ENCODE measurements at places on chromosomes 11 and 22. TPM values are rescaled to one million over a fixed set of nuclear protein-coding genes. Genes with fewer than 3 reads are reported as not detected.

Gene OR52K2
- not detected for total RNA-seq

DNA sequence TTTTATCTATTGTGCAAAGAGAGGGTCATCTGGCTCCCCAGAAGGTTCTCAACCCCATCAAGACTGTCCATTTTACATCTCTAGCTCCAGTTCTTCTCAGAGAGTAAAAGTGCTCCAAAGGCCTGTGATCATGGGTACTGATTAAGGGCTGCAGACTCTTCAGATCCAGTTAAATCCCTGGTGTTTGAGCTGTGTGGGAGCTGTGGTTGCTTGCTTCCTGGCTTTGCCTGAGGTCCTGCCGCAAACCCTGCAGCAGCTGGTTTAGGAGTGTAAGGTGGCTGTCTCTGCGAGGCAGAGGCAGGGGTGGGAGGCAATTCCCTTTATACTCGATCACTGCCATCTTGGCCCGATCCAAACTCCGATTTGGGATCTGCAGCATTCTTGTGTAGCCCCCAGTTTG lies 1.2 kb downstream of the MRPL17 start:
- H3K36me3 ChIP-seq, result peaks cover 5% of the 10 kb centered on the region
- no peak for DNase-seq
- peak overlapping the region; percentile 66 for H3K4me3 ChIP-seq
- H3K4me1 ChIP-seq, result peaks cover 18% of the 10 kb centered on the region
- H3K27me3 ChIP-seq, result no peaks in the 10 kb centered on the region
- peak overlapping the region; percentile 77 for H3K27ac ChIP-seq

- peak overlapping the region; percentile 95 for H3K27ac ChIP-seq
- no peaks in the 10 kb centered on the region for H3K27me3 ChIP-seq
- peaks cover 65% of the 10 kb centered on the region for H3K4me1 ChIP-seq
- H3K4me3 ChIP-seq, result peak overlapping the region; percentile 99
Measured at GRCh38 chr11:73140213-73141030, 1.7 kb downstream of the FCHSD2 start.

Gene CAPN1
- 57.3 TPM for total RNA-seq

GRCh38 chr11:121722431-121723245 lies 269.9 kb upstream of the SORL1-AS1 start:
- no peaks in the 10 kb centered on the region for H3K27me3 ChIP-seq
- H3K36me3 ChIP-seq, result no peaks in the 10 kb centered on the region
- peak; percentile 87 for DNase-seq
- no peak overlapping the region for H3K4me3 ChIP-seq
- H3K4me1 ChIP-seq, result peaks cover 19% of the 10 kb centered on the region
- no peak overlapping the region for H3K27ac ChIP-seq

DNA sequence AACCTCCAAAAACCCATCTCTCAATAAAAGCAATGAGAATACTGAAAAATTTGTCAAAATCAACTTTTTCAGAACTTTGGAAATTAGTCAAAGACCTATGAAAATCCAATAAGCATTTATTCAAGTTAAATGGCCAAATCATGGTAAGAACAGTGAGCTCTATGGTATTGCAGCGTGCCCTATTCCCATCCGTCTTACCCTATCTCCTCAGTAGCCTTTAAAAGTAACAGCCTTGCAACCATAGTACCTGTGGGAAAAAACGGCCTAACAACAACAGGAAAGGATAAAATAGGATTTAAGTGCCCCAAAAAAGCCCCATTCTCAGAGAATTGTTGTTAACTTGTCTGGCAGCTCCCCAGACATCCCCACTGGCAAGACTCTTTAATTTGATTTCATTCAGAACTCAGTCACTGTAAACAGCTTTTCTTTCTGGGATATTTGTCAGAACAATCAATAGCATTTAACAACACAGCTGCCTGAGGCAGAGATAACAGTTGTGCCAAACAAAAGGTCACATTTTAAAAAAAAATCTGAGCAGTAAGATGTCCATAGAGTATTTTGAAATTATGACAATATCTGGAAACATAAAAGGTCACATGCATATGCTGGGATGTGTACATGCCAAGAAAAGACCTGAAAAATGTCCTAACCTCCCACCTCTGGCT lies 18.8 kb upstream of the MS4A8 start:
- H3K36me3 ChIP-seq, result no peaks in the 10 kb centered on the region
- no peak overlapping the region for H3K4me3 ChIP-seq
- no peak for DNase-seq
- H3K4me1 ChIP-seq, result no peaks in the 10 kb centered on the region
- H3K27me3 ChIP-seq, result no peaks in the 10 kb centered on the region

DNA sequence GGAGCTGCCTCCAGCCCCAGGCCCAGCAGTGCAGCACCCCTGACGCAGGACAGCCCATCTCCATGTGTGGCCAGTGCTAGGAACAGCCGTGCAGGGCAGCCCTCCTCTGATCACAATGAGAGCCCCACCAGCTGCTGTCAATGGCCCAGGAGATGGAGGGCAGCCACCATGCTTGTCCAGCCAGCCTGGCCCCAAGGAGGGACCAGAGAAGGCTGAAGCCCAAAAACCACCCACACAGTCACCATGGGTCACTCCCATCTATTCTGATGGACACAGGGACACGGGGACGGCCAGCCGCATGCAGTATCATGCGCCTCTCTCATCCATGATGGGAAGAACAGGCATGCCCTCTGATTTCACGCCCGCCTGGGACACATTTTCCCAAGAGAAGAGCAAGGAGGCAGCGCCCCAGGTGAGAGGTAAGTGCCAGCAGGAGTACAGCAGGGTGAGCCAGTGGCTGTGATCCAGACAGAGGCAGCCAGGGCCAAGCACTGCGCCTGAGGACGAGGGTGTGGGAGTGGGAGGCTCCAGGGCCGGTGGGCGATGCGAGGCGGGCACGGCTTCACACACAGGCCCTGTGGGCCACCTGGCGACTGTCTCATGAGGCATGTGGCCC lies 33.6 kb upstream of the GNB1L start:
- H3K27me3 ChIP-seq, result no peaks in the 10 kb centered on the region
- peaks cover 27% of the 10 kb centered on the region for H3K4me1 ChIP-seq
- no peak for DNase-seq
- no peak overlapping the region for H3K27ac ChIP-seq

GRCh38 chr11:89529626-89530380 lies 38.6 kb upstream of the NOX4 start:
- H3K4me1 ChIP-seq, result no peaks in the 10 kb centered on the region
- H3K36me3 ChIP-seq, result no peaks in the 10 kb centered on the region
- no peak for DNase-seq
- H3K4me3 ChIP-seq, result no peak overlapping the region
- no peaks in the 10 kb centered on the region for H3K27me3 ChIP-seq
- H3K27ac ChIP-seq, result no peak overlapping the region

DNA sequence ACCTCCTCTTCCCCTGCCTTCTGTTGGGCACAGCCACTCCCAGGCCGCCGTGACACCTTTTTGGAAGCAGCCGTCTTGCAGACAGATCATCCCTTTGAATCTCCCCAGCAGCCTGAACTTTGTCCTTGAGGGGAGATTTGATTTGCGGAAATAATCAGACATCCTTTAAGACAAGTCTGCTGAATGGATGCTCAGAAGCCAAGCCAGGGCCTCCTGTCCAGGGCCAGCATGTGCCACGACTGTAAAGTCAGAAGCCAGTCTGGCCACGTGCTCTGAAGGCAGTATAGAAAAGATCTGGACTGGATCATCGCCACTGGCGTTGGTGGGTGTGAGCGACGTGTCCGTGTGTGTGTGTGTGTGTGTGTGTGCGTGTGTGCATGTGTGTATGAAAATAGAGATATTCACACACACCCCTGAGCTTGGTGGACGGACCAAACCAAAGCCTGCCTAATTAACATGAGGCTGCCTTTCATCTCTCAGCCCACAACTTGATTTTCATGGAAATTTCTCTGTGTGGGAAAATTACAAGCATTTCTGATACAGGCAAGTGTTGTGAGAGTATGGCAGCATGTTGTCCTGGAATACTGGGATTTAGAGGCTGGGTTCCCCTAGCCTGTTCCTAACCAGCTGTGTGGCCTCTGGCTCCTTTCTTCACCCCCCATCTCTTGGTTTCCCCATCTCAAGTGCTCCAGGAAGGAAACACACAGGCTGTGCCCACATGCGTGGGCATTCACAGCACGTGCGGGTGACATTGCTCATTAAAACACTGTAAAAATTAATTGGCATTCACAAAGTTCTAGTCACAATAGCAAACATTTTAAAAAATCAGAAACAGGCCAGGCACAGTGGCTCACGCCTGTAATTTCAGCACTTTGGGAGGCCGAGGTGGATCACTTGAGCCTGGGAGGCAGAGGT lies 61.8 kb upstream of the WNT7B start:
- H3K4me3 ChIP-seq, result no peak overlapping the region
- H3K27ac ChIP-seq, result no peak overlapping the region
- H3K36me3 ChIP-seq, result no peaks in the 10 kb centered on the region
- peaks cover 16% of the 10 kb centered on the region for H3K4me1 ChIP-seq
- peaks cover 29% of the 10 kb centered on the region for H3K27me3 ChIP-seq

DNA sequence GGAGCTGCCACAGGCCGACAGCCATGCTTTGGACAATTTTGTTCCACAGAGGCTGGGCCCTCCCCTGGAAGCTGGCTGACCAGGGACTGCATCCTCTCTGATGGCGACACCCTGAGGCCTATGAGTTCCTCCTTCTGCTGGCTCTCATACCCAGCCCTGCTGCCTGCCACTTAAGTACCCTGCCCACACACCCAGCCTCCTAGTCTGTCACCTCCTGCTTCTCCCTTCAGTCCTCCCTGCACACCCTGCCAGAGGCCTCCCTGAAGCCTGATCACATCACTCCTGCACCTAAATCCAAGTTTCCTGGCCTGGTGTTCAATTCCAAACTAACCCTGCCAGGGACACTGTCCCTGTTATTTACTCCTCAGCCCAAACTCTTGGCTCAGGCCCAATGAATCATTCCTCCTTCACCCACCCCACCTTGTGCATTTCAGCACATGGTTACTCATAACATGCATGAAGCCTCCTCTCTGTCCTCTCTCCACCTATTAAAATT lies 136.7 kb upstream of the NECTIN1 start:
- no peaks in the 10 kb centered on the region for H3K27me3 ChIP-seq
- H3K36me3 ChIP-seq, result no peaks in the 10 kb centered on the region
- H3K4me1 ChIP-seq, result no peaks in the 10 kb centered on the region
- DNase-seq, result no peak

Gene COPB1
- total RNA-seq, result 221 TPM

DNA sequence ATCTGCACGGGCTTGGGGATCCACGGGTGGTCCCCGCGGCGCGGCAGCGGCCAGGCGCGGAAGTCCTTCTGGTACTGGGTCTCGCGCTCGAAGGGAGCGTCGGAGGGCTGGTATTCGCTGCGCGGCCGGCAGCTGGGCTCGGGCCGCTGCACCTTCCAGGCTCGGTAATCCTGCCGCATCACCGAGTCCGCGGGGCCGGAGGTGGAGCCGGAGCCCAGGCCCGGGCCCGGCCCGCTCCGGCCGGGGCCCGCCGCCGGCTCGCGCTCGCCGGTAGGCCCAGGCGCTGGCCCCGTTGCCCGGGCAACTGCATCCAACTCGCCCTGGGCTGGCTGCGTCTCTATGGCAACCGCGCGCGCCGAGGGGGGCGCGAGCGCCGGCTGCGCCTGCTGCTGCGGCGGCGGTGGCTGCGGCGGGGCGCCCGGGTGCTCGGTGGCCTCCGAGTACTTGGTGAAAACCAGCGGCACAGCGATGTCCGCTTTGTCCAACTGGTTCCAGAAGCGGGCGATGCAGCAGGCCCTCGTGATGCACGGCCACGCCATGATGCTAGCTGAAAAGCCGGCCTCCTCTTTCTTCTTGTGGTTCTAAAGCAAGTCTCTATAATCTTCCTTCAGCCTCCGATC lies 897 bp downstream of the MAP6 start:
- peak overlapping the region; percentile 57 for H3K4me3 ChIP-seq
- H3K27me3 ChIP-seq, result peaks cover 6% of the 10 kb centered on the region
- no peaks in the 10 kb centered on the region for H3K36me3 ChIP-seq
- no peak for DNase-seq

All from HepG2 (cell line).